ENCODE measurements at places on chromosomes 3 and 15. TPM values are rescaled to one million over a fixed set of nuclear protein-coding genes. Genes with fewer than 3 reads are reported as not detected.

Gene ZKSCAN7
- 1.5 TPM for total RNA-seq

Gene CHP1
- total RNA-seq = 39.8 TPM

Gene KNG1
- not detected for total RNA-seq

Gene HRG
- not detected for total RNA-seq

Gene CHRNA3
- total RNA-seq = not detected

- DNase-seq = peak; percentile 31
Observed at GRCh38 chr3:31610700-31611275, 78.1 kb downstream of the STT3B start.

DNA sequence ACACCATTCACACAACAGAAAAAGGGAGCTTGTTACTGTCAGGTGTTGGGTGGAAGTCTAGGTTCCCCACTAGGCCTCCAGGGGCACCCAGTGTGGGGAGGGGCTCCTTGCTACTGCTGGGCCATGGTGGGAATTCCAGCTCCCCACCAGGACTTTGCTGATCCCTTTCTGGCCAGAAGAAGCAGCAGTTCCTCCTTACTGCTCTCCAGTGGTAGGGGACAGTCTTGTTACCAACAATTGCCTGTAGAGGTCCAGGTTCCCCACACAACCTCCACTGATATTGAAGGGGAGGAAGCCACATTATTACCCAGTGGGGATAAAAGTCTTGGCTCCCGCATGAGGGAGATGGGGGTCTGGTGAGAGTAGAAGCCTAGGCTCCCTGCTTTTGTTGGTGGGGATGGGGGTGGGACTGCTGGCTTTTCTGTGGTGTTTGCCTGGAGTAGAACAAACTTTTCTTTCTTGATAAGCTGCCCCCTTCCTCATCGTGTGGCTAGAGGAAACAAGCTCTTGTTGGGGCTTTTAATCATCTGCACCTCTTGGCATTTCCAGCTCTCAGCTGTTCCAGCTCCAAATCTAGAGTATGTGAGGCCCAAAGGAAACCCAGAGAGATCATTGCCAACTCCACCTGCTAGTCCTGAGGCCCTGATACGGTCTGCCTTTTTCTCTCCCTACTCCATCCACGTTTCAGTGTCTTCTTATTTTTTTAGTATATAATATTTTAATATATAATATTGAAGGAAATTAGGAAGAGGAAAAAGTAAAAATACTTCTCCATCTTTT, 824.2 kb downstream of the AGBL1 start:
- DNase-seq = no peak

GRCh38 chr3:16073203-16073602, 101.3 kb upstream of the GALNT15 start:
- no peak for DNase-seq

- no peak for DNase-seq
Observed at GRCh38 chr15:81043935-81044575, 43.3 kb downstream of the TLNRD1 start.

GRCh38 chr15:87312221-87312620, 944.3 kb downstream of the NTRK3 start:
- no peak for DNase-seq

DNA sequence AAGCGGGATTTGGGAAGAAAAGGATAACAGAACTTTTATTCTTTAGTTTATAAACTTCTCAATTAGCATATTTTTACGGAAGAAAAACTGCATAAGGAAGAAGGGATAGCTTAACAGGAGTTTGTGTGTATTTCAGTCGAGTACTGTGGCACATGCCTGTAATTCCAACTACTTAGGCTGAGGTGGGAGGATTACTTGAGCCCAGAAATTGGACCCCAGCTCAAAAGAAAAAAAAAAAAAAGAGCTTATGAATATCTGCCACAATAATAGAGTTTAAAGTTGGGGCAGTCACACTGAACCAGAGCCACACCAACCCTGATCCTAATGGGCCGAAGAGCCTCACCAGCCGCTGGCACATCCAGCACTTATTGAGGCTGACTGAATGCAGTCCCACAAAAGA, 31.1 kb downstream of the CHAC1 start:
- DNase-seq = no peak

DNA sequence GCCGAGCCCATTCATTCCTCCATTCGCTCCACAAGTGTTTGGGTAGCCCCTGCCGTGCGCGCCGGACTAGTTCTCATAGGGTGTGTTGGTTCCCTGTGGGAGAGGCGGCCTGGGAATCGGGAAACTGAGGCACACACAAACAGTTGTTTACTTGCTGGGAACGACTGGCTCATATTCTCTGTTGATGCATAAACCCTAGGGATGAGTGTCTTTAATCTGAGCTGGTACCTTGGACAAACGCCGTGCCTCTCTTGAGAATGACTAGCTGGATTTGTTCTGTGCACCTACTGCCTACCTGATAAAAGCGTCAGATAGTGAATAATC, 737 bp downstream of the DNAJA4 start:
- no peak for DNase-seq
